HFF-Myc (cell line): ENCODE measurements at places on chromosomes 11 and 22.
A peak's percentile ranks its signal among the peaks of the same experiment; 100 is the strongest.

DNA sequence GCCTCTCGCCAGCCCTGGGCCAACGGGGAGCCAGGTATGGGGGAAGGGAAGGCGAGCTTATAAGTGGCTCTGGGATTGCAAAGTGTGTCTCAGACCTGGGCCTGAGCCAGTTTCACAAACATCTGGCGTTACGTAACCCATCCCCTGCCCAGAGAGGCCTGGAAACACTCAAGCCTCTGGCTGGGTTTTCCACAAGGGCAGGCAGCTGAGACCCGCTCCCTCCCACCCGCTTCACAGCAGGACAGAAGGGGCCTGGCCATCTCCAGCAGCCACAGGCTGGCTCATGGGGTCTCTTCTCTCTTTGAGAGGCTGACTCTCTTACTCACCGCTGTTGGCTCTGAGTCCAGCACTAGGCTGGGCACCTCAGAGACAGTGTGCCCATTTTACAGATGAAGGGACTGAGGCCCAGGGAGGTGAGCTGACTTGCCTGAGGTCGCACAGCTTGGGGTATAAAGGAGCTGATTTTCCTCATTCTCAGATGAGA lies 44.5 kb downstream of the TRIOBP start:
- DNase-seq: peak; percentile 97

GRCh38 chr22:40036591-40037225 lies 42.0 kb downstream of the FAM83F start:
- peak; percentile 17 for DNase-seq

- no peak for DNase-seq
These were observed 2.2 kb downstream of the ZNF143 start for GRCh38 chr11:9462806-9463537.

- no peak for DNase-seq
These were observed 182.7 kb upstream of the SNX19 start for GRCh38 chr11:131099013-131099412.

DNA sequence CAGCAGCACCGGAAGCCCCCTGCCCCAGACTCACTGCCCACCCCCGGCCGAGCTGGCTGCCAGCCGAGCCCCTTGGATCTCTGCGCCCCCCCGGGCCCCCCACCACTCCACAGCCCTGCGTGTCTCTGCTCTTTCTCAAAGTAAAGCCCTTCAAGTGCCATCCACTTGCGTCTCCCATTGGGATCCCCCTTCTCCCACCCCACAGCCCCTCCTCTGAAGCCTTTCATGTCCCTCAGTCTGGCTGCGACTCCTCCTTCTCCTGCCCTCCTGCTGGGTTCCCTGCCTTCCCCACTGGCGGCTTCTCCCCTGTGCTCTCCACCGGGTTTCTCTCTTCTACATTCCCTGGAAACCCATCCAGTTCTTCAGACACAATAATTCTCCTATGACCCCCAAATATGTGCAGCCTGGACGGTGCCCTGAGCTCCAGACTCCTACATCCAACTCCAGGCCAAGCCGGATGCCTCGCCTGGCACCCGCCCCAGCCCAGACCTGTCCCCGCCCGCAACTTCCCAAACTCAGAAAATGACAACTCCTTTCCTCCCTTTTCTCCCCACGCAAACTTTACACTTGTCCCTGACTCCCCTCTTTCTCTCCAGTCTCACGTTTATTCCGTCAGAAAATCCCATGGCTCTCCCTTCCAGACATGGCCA lies 108.9 kb downstream of the WNT7B start:
- no peak for DNase-seq

DNA sequence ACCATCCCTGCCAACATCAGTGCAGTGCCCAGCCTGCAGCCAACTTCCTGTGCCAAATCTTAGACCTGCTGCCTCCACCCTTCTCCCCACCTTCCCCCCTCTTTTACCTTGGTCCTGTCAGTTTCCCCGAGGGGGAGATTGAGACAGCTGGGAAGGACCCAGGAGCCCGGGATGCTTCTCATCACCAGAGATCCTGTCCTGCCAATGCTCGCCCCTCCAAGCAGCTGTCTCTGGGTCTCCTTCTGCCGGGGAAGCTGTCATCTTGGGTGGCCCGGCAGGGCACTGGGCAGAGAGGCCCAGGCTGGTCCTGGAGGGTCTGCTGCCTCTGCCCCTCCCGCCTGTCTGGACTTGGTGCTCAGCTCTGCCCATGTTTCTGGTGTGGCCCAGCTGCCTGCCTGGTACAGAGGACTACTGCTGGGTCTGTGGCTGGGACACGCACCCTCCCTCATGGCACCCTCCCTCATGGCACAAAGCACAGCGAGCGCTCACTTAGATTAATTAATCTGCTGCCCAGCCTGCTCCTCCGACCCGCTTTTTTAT lies 60.4 kb upstream of the THY1 start:
- DNase-seq: no peak

GRCh38 chr11:128890216-128890542 lies 977 bp upstream of the KCNJ5 start:
- no peak for DNase-seq
